ENCODE measurements at places on chromosomes 6 and 20.

GRCh38 chr6:30157581-30157980 lies 3.4 kb downstream of the TRIM10 start:
- DNase-seq: no peak

DNA sequence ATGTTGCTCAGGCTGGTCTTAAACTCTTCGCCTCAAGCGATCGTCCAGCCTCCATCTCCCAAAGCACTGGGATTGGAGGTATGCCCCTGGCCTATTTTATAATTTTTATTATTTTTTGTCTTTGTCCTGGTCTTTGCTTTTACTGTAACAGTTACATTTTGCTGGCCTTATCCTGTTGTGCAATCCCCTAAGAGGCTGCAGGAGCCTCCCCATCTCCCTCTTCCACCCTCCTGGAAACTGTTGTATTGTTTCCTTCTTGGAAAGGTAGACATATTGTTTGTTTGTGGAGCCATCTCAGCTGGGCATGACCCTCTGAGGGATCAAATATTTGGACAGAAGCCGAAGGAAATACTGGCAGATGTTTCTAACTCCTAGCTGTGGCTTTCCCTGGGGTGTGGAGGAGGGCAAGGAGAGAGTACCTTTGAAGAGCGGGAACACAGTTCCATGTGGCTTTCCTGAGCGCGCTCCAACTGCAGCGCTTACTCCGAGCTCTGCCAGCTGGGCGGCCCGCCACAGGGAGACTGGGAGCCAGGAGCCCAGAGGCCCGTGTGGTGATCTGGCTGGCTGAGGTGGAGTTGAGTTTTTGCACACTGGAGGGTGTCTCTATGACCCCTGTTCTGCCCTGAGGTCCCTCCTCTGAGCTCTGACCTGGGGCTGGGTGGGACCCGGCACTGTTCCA lies 4.9 kb downstream of the MAPK13 start:
- no peak for DNase-seq

GRCh38 chr6:9370480-9370879 lies 935.1 kb upstream of the SLC35B3 start:
- no peak for DNase-seq

DNA sequence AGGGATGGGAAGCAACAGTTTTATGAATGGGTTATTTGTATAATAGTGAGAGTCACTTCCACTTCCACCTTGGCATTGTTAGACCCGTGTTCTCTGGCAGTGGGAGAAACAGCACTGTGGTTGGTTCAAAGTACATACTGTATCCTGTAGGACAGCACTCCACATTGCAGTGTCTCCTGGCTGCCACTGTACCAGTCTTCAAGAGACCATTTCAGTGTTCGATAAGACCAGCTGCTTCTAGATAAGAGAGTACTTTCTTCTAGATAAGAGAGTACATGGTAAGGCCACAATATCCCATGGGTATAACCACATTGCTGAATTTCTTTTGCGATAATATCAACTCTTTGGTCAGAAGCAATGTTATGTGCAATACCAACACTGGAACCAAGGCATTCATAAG lies 28.8 kb downstream of the FITM2 start:
- no peak for DNase-seq

DNA sequence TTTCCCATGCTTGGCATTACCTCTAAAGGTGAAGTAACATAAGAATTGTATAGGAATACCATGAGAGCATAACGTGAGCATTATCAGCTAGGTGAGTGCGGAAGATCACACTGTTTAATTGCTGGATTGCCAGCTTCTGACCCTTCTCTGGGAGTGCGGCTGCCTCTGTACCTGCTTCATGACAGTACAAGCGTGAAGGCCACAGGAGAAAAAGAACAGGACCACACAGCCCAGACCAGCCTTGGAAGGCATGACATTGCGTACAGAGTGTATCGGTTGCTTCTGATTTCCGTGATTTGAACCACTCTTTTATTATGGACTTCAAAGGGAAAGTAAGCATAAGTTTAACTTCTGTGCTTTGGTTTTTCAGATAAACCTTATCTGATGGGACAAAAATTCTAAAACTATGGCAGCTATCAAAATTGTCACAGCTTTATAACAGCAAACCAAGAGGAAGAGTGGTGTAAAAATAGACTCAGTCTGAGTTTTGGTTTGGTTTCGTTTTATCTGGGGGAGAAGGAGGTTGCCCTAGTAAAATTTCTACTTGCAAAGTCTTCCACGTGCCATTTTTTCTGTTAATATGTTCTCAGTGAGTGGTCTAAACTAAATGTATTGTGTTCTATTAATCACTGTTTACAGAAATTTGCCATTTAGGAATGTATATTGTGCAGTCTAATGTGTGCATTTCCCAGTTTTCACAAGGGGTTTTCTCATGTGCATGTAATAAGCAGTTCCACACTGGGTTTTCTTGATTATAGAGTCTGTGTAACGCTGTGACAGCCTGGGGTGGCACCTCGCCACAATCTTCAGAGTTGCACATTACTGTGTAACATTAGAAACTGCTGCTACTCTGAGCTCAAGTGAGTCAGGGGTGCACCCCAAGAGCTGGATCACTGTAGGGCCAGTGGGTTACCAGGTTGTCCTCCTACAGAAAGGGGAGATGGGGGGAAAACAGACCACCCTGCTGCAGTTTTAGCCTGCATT lies 97.3 kb downstream of the RPP40 start:
- DNase-seq: no peak

- no peak for DNase-seq
These were observed 261.5 kb downstream of the TAF4 start for GRCh38 chr20:61803915-61804751.
